ENCODE measurements at places on chromosomes 4 and X.

GRCh38 chr4:139526928-139527327, 29.1 kb downstream of the SETD7 start:
- no peak for DNase-seq

DNA sequence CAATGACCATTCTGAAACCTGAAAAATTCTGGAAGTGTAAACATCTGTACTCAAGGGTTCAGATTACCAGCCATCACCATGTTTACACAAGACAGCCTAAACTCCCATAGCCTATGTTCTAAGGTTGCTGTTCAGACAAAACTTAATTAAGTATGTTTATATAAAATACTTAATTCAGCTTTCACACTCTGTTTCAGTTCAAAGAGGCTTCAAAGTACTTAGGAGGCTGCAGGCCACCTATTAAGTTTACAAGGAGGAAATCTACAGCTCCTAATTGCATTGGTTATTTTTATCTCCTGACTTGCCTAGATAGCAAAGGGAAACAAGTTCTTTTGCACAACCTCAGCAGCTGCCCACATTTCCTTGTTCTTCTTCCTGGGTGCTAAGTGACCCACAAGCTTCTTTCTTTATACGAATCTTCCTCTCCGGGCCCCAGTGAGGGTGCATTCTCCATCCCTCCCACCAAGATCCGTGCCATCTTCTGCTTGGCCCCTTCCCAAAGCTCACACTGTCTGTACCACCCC, 2.0 kb downstream of the GAK start:
- no peak for DNase-seq

- no peak for DNase-seq
Observed at GRCh38 chr4:85778632-85779131, 303.7 kb downstream of the ARHGAP24 start.

DNA sequence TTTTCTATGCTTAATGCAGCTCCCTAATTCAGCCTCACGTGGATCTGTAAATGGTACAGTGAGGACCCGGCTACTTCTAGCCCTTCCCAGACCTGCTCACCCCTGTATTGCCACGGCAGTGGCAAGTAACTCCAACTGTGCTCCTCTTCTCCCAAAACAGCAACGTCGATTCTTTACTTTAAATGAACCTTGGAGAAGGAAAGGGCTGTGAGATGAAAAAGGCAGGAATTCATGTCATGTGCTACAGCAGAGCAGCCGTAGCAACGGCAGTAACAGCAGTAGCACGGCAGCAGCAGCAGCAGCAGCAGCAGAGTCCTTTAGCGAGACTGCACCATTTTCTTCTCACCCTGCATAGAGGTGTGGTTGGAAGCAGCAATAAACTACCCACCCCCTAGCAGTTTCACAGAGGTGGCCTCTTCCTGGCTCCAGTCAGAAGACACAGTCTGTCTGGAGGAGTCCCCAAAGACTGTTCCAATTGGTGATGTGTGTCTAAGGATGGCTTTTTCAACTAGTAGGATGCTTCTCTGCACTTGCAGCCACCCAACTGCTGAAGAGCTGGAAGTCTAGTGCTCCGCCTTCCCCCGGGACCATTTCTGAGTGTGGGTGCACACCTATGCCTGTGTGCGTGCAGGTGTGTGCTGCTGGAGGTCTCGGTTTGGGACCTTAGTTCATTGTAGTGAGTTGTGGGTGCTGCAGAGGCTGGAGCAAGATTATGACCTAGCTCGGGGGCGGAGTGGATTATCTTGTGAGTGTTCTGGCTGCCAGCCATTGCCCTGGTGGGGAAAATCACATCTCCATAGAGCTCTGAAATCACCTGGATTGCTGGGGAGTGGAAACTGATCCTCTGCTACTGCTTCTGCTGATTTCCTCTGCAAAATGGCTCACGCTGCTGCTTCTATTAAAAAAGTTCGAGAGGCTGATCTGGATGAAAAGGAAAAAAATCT, 67.2 kb downstream of the ANK2 start:
- DNase-seq: no peak

- DNase-seq: no peak
Observed at GRCh38 chr4:183738961-183739360, 79.9 kb downstream of the TRAPPC11 start.

DNA sequence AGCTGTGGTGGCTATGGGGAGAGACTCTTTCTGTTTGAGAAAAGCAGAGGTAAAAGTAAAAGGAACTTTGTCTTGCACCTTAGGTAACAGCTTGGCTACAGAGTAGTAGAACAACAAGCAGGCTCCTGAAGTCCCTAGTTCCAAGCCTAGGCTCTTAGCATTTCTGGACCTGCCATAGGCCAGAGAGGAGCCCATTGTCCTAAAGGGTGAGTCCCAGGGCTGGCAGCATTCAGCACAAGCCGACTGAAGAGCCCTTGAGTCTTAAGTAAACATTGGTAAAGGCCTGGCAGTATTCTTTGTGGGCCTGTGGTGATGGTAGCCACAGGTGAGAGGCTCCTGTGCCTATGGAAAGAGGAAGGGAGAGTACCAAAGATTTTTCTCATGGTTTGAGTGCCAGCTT, 38.2 kb downstream of the CSN3 start:
- DNase-seq: no peak
